ENCODE measurements at places on chromosomes 5 and 9.

DNA sequence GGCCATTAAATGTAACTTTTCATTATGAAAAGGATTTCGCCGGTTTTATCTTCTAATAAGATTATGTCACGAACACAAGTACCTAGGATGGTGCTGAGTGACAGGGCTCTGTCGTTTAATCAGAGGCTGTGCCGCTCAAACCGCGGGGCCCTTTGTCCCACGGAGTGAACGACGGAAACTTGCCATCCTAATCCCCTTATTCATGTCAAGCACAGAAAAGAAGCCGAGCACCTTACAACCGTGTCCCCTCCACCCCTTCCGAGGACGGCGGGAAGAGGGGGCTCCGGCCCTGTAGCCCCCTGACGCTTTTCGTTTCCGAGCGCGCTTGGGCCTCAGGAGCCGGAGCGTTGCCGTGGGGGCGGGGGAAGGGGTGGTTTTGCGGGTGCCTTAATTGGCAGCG is 11.2 kb downstream of the LMX1B start:
- no peak for DNase-seq

- DNase-seq = no peak
Observed at GRCh38 chr9:4596165-4596922, 65.8 kb upstream of the PLPP6 start.

DNA sequence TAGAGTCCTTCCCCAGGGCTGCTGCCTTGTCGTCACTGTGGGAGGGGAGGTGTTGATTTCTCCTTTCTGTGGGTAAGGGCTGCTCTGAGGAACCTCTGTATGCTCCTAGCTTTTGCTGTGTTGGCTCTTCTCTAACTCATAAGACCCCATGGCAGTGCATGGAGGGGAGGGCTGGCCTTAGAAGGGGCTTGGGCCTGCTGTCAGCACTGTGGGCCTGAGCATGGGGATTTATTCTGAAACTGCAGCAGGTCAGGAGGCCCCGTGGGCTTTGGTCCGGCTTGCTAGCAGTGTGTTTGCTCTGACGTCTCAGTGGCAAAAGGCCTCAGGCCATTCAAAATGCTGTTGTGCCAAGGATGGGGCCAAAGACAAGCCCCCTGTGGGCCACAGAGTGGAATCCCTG is 6.8 kb downstream of the FGF18 start:
- DNase-seq = no peak

GRCh38 chr5:16935231-16936149 is 598 bp downstream of the MYO10 start:
- peak; percentile 68 for DNase-seq

DNA sequence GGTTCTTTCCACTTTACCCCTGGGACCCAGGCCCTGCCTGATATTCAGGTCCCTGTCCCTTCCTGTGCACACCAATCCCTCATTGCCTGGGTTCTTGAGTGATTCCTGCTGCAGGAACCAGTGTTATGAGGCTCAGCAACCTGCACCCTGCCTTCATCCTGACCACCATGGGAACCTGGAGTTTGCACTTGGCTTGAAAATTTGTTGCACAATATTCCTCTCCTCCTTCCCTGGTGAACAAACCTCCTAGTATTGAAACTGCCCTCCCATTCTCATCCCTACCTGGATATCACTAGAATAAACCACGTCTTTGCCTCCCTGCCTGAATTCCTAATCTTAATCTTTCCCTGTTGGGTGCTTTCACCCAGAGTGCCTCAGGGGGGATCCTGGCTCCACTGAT is 52.1 kb upstream of the AFAP1L1 start:
- no peak for DNase-seq

- DNase-seq = no peak
Observed at GRCh38 chr5:101976933-101977332, 319.2 kb downstream of the SLCO4C1 start.

- peak; percentile 40 for DNase-seq
Observed at GRCh38 chr5:135386886-135387628, 12.0 kb downstream of the MACROH2A1 start.

DNA sequence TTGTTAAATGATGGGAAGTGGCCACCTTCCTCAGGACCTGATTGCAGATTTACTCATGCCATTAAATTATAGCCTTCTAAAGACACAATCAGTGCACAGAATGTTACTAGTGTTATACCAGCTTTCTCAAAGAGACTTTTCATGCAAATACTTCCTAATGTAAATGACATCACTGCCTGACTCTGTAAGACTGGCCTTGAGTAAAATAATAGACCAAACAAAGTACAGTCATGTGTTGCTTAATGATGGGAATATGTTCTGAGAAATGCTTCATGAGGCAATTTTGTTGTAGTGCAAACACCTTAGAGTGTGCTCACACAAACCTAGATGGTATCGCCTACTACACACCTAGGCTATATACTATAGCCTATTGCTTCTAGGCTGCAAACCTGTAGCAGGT is 17.0 kb upstream of the C1QTNF3 start:
- DNase-seq = no peak

DNA sequence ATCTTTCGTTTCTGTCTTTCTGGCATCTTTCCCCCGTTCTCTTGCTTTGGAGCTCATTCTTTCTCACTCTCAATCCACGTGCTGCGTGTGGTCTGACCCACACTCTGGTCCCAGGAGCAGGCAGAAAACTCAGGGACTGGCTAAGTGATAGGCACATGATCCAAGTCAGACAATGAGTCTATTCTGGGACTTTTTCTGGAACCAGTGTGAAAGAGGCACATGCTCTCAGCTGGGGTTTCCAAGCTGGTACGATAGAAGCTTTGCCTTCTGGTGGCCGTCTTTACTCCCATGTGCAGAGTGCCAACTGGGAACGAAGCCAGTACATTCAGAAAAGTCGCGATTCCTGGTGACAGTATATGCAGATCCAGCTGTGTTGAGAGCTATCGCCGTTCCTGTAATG is 94.4 kb downstream of the PDZD2 start:
- no peak for DNase-seq

- DNase-seq = no peak
Observed at GRCh38 chr9:81351166-81351565, 338.2 kb downstream of the TLE1 start.

GRCh38 chr5:132788990-132789886 is 12.2 kb upstream of the SEPTIN8 start:
- DNase-seq = no peak

DNA sequence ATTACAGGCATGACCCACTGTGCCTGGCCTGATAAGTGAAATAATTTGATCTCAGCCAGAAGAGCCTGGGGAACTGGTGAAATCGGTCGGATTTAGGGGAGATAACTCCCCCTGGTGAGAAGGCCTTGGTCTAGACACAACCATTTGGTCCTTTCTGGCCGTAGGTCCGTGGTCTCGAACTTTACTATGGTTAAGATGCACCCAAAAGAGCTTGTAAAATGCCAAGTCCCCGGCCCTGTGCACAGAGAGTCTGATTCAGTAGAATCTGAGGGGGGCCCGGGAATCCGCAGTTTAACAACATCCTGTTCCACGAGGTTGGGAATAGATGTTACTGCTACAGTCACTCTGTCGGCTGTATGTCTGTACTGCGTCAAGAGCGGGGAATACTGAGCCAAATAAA is 140.7 kb downstream of the C9orf50 start:
- DNase-seq = no peak

DNA sequence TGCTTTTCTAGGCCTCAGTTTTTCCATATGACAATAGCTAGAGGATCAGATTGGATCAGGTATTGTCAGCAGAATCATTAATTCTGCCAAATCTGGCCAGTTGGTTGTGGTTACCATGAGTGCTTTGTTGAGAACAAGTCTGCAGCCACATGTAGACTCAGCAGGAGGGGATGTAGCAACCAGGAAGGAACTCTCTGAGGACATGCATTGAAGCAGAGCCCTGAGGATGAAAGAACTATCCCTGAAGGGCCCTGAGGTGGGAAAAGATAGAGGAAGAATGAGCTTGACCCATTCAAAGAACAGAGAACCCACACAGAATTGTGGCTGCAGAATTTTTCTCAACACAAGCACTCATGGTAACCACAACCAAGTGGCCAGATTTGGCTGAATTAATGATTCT is 60.1 kb upstream of the AFAP1L1 start:
- no peak for DNase-seq

- DNase-seq = peak; percentile 70
Observed at GRCh38 chr5:43555895-43556606, 826 bp downstream of the PAIP1 start.

- no peak for DNase-seq
Observed at GRCh38 chr5:116023619-116024018, 8.7 kb upstream of the ARL14EPL start.

- DNase-seq = no peak
Observed at GRCh38 chr5:76125346-76125745, 42.2 kb downstream of the SV2C start.

DNA sequence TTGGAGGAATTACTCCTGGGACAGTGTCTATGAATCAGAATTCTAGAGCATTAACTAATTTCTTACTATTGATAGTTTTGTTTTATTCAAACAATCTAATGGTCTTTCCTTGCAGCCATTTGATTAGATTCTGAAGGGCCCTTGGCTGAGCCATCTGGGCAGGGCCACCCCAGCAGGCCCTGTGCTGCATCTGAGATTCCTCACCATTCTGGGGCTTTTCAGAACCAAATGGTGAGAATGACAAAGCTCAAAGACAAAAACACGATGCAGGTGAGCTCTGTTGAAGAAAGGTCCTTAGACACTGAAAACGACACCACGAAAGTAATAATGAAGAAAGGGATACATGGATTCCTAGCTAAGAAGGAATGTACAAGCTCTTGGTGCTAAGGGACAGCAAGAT is 321.0 kb upstream of the IRX4 start:
- DNase-seq = no peak

- DNase-seq = no peak
Observed at GRCh38 chr5:135643881-135644766, 65.3 kb upstream of the CXCL14 start.

DNA sequence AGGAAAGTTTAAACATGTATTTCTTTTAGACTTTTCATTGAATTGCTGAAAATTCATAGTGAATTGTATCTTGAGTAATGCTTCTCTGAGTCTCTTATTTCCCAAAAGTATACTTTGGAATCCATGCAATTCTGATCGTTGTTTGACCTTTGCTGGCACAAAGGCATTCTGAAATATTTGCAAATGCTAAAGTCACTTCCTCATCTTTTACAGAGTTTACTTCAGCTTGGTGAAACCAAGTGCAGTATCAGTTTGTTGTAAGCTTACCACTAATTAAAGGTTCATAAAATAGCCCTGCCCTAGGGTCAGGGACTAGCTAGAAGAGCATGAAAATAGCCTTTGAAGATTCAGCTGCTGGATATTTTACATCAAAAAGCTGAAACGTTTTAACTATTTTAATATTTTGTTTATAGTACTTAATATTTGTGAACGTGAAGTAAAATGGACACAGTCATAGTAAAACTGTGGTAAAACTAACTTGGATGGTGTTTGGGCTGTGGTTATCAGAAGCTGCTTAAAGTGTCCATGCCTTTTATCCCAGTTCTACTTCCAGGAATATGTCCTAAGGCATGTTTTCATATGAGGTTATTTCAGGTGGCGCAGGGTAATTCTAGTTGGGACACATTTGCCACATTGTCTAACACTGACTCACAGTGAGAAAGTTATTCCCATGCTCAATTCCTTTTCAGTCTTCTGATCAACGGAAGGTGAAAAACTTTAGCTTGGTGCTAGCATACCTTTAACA is 45.3 kb downstream of the SLC22A5 start:
- no peak for DNase-seq

DNA sequence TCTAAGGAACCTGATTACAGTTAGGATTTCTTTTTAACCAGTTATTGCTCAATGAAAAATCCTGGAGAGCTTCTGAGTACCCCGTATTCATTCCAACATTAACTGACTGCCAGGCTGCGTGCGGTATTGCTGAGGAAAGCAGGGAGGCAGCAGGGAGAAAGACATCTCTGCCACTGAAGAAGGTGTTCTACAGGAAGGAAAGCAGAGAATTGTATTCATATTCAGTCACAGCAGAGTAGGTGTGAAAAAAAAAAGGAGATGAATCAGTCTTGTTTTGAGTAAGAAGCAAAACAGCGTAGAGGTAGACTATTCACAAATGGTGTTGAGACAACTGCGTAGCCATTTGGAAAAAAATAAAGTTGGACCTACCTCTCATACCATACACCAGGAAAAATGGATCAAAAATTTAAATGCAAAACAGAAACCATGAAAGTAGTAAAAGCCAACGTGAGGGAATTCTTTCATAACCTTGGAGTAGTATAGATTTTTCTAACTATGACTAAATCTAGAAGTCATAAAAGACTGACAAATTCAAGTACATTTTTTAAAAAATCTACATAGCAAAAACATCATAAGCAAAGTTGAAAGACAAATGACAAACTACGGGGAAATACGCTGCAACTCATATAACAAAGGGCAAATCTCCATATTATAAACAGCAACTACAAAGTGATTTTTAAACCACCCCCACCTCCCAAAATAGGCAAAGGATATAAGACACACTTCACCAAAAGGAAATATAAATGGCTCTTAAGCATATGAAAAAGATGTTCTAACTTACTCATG is 9.9 kb upstream of the NR4A3 start:
- DNase-seq = no peak

DNA sequence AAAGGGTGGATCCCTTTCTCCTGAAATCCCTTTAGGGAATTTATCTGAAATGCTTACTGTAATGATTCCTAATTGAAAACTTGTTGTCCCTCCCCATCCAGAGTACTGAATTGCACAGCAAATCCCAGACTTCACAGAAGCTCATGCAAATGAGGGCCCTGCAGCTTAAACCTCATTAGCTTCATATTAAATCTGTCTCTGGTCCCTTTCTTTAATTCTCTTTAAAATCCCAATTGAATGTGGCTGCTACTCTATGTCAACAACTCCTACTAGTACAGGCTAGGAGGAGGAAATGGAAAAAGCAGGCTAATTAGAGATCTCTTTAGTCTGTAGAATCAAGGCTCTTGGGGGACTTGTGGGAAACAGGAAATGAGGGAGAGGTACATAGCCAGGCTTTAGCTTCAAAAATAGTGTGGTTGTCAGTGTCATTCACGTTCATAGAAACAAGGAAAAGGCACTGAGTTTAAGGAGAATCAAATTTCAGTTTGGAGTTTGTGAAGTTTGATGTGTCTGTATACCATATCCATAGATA is 191.3 kb upstream of the PRDM9 start:
- no peak for DNase-seq

GRCh38 chr5:72786676-72787075 is 29.8 kb upstream of the TNPO1 start:
- no peak for DNase-seq

GRCh38 chr5:132506094-132506692 is 15.6 kb upstream of the IRF1 start:
- peak; percentile 49 for DNase-seq

DNA sequence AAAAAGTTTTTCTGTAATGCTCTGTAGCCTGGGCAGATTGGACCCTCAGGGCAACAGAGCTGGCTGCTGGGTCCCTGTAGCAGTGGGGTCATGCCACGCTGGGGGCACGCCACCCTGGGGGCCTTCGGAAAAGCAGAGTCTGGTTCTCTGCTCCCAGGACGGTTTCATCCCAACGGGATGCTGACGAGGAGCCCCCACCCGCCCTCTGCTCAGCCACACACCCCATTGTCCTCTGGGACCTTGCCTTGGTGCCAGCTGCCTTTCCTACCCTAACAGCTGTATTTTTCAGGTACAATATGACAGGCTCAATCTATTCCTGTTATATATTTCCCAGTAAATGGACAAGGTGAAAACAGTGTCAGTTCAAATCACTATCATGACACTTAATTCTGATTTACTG is 29.0 kb upstream of the MVB12B start:
- DNase-seq = no peak
